ENCODE measurements at places on chromosomes 11 and 22.
A peak's percentile ranks its signal among the peaks of the same experiment; 100 is the strongest.

GRCh38 chr11:94486068-94486467, 7.6 kb downstream of the MRE11 start:
- no peak for DNase-seq

DNA sequence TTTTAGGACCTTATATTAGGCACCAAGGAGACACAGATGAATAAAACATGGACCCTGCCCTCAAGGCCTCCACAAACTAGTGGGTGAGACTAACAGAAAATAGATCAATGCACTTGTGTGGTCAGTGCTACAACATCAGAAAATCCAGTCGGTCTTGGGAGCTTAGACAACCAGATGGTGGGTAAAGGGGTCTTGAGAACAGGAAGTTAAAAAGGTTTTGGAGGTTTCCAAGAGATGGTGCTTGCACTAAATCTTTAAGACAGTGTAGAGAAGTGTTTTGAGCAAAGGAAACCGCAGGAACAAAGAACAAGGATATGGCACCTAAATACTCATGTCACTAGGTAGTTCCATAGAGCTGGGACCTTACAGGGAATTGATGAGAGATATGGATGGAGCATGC, 56.2 kb downstream of the GALNT18 start:
- DNase-seq: no peak

DNA sequence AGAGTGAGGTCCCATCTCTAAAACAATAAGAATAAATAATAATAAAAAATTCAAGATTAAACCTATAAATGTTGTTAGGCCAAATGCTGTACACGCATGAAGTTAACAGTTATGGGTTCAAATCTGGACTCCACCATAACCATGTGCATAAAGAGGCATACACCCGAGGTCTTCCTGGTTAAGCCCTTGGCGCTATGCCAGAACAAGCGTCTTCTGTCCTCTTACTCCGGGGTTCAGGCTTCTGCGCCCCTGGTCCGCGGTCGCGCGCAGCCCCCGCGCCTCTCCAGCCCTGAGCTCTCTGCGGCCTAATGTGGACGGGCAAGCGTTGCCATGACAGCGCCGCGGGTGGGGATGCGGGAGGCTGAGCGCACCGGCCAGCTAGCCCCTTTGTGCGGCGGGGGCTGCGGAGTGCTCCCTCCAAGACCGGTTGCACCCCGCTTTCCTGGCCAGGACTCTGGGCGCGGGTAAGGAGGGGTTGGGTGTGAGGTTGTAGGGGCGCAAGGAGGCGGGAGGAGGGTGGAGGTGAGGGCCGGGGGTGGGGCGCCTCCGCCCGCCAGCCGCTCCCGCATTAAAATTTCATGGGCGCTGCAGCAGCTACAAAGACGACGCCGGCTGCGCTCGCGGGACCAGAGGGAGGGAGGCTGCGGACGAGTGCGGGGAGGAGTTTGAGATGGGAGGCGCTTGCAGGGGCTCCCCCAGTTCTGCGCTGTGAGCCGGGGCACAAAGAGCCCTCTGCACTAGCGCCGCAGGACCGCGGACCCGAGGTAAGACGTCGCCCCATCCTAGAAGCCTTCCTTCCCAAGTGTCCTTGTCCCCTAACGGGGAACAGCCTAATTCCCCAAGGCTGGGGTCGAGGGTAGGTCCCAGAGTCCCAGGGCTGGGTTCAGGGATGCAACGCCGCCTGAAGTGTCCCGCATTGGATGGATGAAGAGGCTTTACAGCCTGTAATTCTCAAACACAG, at the start of gene MIAT:
TSS of gene MIAT (plus strand) at position 698 of the 961 bp plus-strand sequence.
- peak; percentile 72 for DNase-seq

DNA sequence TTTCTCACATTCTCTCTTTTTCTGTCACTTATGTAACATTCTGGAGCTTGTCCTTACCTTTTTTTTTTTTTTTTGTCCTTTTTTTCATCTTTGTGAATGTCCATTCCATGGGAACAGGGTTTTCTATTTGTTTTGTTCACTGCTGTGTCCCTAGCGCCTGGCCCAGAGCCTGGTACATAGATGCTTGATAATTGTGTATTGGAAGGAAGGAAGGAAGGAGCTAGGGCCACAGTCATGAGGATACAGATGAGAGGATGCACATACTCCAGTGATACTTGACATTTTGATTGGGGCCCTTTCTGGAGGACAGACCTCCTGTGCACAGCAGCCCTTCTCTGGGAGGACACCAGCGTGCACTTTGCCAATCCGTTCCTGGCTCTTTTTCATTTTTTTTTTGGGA, 68.9 kb downstream of the KIAA1671 start:
- DNase-seq: no peak

DNA sequence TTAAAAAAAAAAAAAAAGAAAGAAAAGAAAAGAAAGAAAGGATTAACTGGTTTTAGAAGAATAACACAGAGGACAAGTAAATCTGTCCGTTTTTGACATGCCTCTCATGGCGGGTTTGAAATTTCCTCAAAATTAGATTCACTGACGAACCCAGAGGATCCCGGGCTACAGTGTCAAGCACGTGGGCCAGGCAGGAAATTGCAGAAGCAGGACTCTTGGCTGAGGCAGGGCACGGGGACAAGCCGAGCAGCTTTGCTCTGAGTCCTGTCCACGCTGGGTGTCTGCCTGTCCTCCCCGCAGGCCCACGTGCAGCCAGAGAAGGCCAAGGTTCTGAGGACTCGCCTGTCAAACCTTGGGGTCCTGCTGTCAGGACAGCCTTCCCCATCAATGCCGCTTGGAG, 24.7 kb downstream of the GAL start:
- DNase-seq: no peak

GRCh38 chr11:5624489-5625279, at the start of gene TRIM34:
Gene TRIM34, plus strand, starts transcription at chr11:5625001. Its CDS starts 7,331 bp downstream, at chr11:5632332.
- no peak for DNase-seq

DNA sequence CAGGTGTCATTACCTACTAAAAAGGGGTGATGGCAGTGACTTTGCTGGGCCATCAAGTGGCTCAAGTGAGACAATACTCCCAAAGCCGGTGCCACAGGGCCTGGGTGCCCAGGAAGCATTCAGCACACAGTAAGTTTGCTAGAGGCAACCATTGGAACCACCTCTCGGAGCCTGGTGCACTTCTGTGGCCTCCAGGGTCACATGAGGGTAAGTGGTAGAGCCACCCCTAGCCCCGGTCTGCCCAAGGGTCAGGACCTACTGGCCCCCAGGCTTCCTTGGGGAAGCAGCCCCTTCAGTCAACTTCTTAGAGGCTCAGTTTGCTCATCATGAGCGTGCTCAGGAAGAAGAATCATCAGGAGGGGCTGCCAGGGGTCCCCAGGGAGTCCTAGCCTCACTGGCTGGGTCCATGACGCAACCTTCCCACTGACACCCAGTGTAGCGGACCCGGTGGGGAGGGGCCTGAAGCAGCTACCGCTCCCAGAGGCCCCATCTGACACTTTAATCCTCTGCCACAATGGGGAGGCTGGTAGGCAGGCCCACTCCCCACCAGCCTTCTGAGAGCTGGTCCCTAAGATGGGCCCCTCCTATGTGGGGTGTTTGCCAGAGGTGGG, 17.5 kb upstream of the RASL10A start:
- no peak for DNase-seq

GRCh38 chr22:41922328-41922727, 4.3 kb downstream of the TNFRSF13C start:
- no peak for DNase-seq

DNA sequence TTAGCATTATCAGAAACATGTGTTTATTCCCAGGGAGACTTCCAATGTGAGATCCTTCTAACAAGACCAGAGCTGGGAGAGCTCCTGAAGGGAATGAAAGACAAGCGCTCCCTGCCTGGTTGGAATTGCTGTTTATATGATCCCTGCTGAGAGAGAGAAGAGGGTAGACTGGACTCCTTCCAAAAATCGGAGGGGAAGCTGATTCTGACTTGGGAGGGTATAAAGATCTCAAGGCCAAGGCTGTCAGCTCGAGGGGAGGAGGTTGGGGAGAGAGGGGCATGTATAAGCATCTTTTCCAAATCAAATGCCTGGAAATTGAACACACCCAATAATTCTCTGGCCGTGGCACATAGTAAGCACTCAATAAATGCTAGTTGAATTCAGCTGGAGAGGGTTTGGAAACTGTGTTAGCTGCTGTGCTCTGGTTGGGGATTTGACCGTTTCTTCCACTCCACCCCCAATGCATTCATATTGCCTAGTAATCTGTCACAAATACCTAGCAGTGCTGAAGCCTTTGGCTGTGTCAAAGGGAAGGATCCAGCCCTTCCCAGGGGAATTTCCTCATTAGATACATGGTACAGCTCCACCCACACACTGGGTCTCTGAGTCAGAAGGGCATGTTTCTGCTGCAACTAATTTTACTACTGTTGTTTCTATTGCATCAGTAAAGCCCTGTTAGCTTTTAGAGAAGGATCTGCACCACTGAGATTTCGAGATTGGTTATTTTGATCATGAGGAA, 61.5 kb downstream of the CACNG2 start:
- DNase-seq: no peak

DNA sequence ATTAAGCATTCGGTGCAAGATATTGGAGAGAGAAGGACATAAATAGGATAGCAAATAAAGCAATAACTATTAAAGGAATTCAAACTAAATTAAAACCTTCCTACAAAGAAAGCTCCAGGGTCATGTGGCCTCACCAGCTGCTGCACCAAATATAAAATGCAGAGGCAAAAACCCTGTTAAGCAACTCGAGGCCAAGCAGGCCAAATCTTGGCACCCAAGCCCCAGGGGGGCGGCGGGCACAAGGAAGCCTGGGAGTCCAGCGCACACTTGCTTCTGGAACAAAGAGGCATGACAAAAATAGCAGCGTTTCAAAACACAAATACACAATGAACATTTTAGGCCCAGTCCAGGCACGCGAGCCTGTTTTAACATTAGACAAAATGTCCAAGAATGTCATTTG, 20.8 kb downstream of the KRTAP5-6 start:
- no peak for DNase-seq

DNA sequence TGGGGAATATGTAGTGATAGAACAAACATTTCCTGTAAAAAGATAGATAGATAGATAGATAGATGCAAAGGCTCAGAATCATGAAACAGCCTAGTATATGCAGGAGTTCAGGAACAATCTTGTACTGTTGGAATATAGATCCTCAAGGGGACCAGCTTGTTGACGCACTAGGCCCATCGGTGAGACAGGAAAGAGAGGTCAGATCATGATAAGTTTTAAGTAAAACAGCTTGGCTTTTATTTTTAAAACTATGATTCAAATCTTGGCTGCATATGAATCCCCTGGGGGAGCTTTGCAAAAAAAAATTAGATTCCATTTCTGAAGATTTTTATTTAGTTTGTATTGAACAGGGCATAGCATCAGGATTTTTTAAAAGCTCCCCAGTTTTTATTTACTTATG, 185.8 kb downstream of the TRPC6 start:
- DNase-seq: no peak

- no peak for DNase-seq
These were observed 54.4 kb downstream of the FLRT1 start for GRCh38 chr11:64089915-64090805.

- no peak for DNase-seq
These were observed 165.6 kb upstream of the DDI1 start for GRCh38 chr11:103870821-103871309.

DNA sequence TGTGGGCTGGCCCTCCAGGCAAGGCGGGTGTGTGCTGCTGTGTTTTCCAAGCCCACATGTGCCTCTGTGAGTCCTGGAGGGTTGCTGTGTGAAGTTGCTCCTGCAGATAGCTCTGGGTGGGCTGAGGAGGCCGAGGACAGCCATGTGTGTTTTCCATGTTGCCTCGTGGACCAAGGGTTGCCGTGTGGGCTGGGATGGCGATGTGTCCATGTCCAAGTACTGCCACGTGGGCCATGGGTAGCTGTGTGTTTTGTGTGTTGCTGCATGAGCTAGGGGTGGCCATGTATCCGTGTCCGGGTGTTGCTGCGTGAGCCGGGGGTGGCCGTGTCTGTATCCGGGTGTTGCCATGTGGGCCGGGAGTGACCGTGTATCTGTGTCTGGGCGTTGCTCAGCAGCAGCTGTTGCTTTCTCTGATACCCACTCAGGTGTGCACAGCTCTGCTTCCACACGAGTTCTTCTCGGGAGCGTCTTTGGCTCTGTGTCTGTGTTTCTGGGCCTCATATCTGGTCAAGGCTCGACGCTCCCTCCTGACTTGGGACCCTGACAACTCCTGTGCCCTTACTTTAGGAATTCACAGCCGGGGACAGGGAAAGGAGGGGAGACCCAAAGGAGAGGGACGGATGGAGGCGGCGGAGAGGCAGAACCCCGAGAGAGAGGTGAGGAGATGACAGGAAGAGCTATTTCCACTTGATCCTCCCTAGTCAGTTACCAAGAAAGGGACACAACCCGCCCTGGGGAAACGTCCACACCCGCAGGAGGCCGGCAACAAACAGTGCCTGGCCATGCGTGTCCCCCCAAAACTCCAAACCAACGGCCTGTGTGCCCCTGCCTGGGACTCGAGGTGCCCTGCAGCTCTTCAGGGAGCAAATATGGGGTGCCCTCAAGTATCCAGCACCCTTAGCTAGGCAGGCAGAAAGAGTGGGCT, 83.1 kb downstream of the PHF21B start:
- DNase-seq: no peak

- no peak for DNase-seq
These were observed 12.6 kb upstream of the SPON1 start for GRCh38 chr11:13949876-13950275.

DNA sequence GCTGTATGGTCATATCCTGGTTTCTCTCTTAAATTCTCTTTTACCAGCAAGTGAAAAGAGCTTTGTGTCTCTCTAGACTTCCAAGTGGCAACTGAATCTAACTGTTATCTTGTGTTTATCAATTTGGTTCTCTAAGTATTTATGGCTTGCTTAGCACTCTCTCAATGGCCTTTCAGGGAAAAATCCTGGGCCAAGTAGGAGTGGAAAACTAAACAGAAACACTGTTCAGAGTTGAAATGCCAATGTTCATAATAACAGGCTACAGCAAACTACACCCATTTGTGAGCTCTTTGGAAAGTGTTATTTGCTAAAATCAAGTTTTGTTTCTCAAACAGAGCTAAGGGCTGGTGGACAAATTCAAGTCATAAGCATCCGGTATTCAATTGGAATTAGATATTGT, 10.1 kb downstream of the MMP12 start:
- no peak for DNase-seq

DNA sequence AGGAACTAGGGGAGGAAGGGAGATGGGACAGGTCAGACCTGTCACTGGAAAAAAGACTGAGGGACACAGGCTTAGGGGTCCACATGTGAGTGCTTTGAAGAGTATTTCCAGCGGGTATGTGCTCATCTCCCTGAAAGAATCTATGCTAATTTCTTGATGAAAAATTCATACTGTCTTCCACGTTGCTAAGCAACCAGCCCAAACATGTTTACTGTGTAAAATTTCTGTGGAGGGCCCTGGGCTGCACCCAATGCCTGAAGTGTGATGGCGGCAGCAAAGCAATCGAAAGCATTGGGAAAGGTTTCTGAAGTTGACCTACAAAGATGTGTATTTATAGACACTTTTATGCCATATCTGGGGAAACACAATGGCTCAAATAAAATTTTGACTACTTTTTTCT, 7.4 kb downstream of the SYT13 start:
- DNase-seq: no peak

DNA sequence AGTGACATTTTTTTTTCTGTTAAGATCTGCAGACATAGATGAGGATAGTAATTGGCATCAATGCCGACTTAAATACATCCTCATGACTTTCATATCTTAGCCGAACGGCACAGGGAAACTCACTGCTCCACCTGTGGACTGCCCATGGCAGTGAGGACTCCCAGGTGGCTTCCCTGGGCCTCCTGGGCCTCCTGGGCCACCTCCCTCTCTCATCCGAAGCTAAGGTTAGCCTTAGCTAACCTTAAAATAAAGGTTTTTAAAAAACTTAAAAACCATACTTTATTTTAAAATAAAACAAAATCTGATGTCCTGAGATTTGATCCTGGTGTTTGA, 38.1 kb upstream of the TSKU start:
- DNase-seq: no peak
